ENCODE measurements at places on chromosomes 1 and 21.

- no peak for DNase-seq
Measured at GRCh38 chr1:21012937-21013336, 163.8 kb downstream of the EIF4G3 start.

DNA sequence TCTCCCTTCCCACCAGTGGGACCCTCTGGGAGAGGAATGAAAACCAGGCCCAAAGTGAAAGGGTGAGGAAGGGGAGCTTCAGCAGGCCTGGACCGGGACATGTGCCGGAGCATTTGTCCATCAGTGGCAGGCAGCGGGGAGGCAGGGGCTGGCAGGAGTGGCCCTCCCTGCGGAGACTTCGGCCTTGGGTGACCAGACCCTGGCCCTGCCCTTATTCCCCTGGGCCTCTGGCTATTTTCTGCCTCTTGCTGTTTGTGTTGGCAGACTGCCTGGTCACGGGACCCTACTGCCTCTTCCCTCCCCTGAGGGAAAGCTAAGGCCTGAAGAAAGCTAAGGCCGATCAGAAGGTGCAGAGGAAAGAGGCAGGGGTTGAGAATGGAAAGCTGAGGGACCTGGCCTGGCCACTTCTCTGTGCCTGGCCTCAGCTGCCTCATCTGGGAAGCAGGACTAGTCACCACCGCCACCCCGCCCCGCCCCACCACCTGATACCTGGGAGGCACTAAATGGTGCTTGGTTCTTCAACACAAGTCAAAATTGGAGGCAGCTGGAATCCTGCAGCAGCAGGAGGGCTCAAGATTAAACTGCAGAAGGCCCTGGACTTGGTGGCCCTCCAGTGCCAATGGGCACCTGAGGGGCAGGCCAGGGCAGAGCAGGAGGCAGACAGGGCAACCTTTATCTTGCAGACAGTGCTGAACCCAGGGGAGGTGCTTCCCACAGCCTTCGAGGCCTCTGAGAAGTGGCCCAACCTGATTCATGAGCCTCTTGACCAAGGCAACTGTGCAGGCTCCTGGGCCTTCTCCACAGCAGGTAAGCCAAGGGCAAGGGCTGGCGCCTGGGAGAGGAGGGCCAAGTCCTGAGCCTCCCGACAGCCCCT is 7.9 kb downstream of the TINAGL1 start:
- no peak for DNase-seq

GRCh38 chr1:47758341-47759250 is 238.6 kb downstream of the TRABD2B start:
- DNase-seq: no peak

- DNase-seq: no peak
Measured at GRCh38 chr1:56547473-56547872, 31.9 kb downstream of the PLPP3 start.

- DNase-seq: no peak
Measured at GRCh38 chr1:53120659-53121058, 21.8 kb downstream of the SLC1A7 start.

DNA sequence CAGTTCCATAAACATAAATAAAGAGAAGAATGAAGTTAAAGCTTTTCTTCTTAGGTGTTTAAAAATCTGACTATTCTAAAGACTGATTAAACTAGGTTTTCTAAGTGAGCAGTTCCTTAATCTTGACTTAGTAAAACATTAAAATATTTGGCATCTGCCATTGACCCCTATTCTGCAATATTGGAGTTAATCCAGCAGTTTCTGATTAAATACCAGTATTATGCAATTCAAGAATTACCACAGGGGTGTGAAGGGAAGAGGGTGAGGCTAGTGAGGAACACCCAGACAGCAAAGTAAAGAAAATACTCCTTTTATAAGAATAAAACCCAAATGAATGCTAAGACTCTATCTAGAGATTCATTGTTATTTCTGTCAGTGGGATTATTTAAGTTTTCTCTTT is 40.9 kb downstream of the CLIC4 start:
- no peak for DNase-seq

GRCh38 chr1:26844424-26845196 is 18.1 kb downstream of the ZDHHC18 start:
- no peak for DNase-seq

DNA sequence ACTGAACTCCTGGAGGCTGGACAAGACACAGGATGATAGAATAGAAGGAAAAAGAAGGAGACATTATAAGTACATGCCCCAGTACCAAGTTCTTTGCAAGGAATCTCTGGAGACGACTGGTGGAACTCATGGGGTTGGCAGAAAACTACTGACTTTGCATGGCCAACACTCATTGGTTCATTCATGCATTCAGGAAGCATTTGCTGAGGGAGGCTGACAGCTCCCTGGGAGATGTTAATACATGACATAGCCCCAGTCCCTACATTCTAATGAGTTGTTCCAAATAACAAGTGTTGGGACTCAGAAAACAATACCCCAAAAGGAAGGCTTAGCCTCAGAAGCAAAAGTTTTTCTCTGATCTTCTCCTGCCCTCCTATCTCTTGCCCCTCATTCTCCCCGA is 172.8 kb upstream of the IRF2BP2 start:
- no peak for DNase-seq

DNA sequence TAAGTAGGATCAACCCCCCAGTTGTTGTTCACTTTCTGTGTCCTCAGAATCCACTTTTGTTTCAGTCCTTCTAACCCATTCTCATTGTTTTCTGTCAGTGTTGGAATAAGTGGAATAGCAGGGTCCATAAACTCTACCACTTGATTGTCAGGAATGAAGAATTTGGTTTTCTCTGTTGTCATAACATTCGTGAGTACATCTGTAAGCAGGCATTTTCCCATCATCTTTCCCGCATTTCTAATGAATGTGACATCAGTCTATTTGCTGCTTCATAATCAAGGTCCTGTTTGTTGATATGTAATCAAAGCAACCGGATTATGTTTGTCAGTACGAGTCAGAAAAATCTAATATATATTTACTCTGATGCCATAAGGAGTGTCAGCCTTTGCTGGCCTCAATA is 147.1 kb downstream of the KIF26B start:
- DNase-seq: no peak

DNA sequence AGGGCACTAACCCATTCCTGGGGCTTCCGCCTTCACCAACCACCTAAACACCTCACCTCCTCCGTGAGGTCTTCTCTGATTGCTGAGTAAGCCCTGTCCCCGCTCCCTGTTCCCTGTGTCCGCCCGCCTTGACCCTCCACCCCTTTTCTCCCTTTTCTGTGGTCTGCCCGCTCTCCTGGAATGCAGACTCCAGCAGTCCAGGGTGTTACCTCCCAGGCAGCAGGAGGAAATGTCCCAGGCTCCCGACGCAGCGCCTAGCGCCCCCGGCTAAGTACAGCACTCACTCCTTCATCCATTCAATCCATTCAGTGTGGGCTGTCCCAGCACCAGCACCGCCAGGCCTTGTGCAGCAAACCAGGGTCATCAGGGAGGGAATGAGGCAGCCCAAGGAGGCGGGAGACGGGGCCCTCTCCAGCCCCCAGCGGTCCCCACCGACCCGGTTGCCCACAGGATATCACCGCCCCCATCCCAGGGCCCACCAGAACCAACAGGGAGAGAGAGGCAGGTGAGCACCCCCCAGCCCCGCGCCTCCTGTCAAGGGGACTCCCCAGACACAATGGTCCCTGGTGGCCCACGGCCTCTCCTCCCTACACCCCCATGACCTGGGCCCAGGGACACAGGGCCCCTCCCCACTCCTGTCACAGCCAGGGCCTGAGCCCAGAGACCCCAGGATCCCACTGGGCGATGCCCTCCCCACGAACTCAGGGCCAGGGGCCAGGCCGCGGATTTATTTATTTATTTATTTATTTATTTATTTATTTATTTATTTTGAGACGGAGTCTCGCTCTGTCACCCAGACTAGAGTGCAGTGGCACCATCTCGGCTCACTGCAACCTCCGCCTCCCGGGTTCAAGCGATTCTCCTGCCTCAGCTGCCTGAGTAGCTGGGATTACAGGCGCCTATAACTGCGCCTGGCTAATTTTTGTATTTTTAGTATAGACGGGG is 10.2 kb downstream of the TNFRSF14 start:
- DNase-seq: no peak

GRCh38 chr21:41045534-41046268 is 122.3 kb upstream of the BACE2 start:
- no peak for DNase-seq

DNA sequence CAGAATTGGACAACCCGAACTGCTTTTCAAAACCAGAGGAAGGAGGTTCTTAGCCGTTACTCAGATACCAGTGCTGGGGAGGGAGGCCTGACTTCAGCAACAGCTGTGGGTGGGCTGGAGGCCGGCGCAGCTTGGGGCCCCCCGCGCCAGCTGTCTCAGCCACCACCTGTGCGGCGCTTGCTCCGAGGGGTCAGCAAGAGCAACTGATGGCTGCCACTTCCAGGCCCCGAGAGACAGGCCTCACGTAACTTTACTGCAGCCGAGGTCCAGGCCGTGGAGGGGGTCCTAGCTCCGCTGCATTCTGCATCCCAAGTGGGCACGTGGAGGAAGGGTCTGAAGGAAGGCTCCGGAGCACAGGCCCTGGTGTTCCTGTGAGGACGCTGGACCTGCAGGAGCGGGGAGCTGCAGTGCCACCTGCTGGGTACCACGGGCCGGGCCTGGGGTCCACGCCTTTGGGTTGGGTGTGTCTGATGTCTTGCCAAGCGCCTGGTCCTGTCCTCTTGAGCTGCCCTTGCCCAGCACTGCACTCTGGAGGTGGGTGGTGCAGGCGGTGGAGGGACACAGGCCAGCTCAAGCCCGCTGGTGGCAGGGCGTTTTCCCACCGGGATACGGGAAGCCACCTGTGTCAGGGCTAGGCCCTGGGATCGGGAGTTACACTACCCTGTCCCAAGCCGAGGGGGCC is 9.8 kb downstream of the THAP3 start:
- peak; percentile 58 for DNase-seq

DNA sequence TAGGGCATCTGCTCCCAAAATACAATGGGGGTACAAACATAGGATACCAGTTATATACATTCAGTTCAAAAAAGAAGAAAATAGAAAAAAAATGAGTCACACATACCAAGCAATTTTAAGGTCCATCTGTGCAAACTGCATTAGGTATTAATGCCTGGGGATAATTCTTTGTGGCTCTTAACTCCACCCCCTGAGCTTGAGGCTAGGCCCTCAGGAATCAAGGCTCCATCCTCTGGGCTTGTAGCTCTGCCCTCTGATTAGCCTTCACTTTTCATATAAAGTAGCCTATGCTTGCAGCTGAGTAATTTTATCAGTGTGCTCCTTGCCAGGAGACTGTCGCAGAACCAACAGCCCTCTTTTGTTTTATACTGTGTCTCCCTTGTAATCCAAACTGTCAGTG is 69.9 kb upstream of the BACE2 start:
- no peak for DNase-seq

DNA sequence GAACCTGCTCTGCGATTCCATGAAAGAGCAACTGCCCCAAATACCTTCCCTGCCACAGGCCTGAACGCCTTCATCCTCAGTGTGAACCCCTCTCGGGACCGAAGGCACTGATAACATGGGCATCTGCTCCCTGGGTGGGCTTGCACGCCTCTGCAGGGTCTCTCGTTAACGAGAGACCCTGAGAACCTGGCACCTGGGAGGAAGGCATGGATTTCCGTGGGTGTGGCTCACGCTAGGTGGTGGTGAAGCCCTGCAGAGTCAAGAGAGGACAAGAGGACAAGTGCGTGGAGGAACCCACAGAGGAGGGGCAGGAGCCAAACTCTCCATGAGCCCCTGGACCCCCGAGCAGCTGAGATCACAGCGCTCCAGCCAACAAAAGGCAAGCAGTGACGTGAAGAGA is 26.8 kb upstream of the COL6A2 start:
- DNase-seq: no peak

DNA sequence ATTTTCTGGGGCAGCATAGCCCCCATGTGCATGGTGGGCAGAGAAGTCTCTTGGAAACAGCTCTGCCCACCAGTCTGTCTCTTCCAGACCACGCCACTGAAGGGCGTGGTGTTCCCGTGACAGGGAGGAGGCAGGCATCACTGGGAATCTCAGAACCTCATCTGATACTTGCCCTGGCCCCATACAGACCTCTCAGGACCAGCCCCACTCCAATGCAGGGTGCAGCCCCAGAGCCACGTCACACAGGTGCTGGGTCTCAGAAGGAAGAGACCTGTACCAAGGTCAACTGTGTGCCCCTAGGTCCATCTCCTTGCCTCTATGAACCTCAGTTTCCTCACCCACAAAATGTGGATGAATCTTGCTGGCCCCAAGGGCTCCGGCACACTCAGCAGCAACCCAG is 7.3 kb downstream of the RAP1GAP start:
- DNase-seq: no peak

GRCh38 chr1:234533034-234533891 is 54.3 kb upstream of the TARBP1 start:
- DNase-seq: no peak

- no peak for DNase-seq
Measured at GRCh38 chr1:95415146-95415545, 181.1 kb downstream of the RWDD3 start.

GRCh38 chr21:45412909-45413611 is 8.1 kb downstream of the COL18A1 start:
- no peak for DNase-seq

- DNase-seq: no peak
Measured at GRCh38 chr1:94334764-94335163, 83.4 kb upstream of the ABCD3 start.

GRCh38 chr1:66557157-66557556 is 23.2 kb downstream of the SGIP1 start:
- DNase-seq: no peak

- DNase-seq: no peak
Measured at GRCh38 chr1:162144853-162145252, 75.4 kb downstream of the NOS1AP start.

DNA sequence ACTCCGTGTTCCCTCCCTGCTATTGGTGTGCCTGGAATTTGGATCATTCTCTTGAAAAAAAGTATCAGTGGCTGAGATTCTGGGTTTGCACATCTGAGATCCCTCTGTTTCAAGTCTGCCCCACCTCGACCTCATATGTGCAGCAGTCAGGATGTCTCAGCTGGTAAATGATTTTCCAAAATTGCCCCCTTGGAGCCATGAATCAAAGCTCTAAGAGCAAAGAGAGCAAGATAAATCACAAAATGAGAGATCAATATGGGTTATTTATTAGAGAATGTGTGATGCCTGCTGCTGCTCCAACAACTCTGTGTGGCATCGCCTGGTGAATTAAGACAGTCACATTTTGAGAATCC is 8.5 kb downstream of the CRP start:
- no peak for DNase-seq

DNA sequence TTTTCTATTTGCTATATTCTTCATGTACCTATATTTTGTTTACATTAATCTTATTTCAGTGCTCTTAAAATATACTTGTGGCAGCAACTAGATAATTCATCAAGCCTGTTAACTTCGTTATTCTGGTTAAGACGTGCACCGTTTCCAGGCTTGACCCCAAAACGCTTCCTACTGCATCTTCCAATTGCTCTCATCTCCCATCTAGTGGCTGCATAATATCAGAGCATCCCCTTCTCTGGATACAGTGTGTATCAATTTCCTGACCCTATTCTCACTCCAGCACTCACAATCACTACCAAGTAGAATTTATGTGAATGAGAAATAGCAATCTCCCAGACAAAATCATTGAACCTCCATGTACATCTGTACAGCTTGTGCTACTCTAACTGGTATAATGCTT is 1280.3 kb upstream of the B3GALT2 start:
- no peak for DNase-seq

All from activated naive CD8-positive, alpha-beta T cell treated with anti-CD3 and anti-CD28 coated beads, Interleukin-2, amount 50 U/mL, for 24 hours (primary cell).